ENCODE measurements at places on chromosomes 5 and 9. TPM values are rescaled to one million over a fixed set of nuclear protein-coding genes. Genes with fewer than 3 reads are reported as not detected.

Gene MAMDC4
- 2.9 TPM for total RNA-seq

DNA sequence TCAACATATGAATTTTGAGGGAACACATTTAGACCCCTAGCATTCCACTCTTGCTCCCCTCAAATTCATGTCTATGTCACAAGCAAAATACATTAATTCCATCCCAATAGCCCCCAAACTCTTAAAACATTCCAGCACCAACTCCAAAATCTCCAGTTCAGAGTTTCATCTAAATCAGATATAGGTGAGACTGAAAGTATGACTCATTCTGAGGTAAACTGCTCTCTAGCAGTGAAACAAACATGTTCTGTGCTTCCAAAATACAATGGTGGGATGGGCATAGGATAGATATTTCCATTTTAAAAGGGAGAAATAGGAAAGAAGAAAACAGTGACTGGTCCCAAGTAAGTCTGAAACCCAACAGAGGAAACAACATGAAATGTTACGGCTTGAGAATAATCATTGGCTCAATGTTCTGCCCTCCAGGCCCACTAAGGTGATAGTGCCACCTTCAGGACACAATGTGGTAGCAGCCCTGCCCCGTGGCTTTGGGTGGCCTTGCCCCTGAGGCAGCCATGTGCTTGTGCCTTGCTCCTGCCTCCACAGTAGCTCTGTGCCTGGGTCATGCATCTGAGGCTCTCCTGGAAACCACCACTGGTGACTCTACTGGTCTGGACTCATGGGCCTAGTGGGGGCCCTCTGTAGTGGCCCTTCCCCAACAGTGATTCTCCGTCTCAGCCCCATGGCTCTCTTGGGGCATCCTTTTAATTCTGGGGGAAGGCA, 36.4 kb upstream of the IPPK start:
- H3K36me3 ChIP-seq, result peaks cover 23% of the 10 kb centered on the region
- H3K4me3 ChIP-seq, result no peak overlapping the region
- H3K27me3 ChIP-seq, result no peaks in the 10 kb centered on the region
- H3K27ac ChIP-seq, result no peak overlapping the region

DNA sequence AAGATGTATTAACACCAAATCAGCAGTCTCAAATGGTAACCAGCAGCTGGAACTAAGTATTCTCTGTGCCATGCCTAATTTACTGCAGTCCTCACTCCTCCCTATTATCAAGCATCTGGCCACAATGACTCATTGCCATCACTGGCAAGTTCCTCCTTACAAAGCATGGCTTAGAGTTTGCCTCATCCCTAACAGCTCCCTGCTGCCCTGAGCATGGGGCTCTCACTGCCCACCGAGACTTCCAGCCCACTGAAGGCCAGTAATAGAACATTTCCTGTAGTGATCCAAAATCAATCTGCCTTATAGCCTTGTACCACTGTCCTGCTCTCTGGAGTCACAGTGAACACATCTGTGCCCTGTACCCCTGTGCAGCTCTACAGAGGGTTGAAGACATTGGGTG, 211.9 kb upstream of the TRIM32 start:
- H3K4me1 ChIP-seq, result no peaks in the 10 kb centered on the region
- no peak overlapping the region for H3K27ac ChIP-seq
- H3K27me3 ChIP-seq, result no peaks in the 10 kb centered on the region
- no peak overlapping the region for H3K4me3 ChIP-seq

GRCh38 chr9:79637177-79637925, 65.6 kb downstream of the TLE4 start:
- no peak for DNase-seq
- no peaks in the 10 kb centered on the region for H3K36me3 ChIP-seq
- H3K27me3 ChIP-seq, result no peaks in the 10 kb centered on the region
- no peak overlapping the region for H3K4me3 ChIP-seq
- H3K4me1 ChIP-seq, result no peaks in the 10 kb centered on the region
- H3K27ac ChIP-seq, result no peak overlapping the region

GRCh38 chr9:127347831-127348776, 48.9 kb upstream of the SLC2A8 start:
- no peak for DNase-seq
- H3K4me3 ChIP-seq, result no peak overlapping the region
- no peaks in the 10 kb centered on the region for H3K27me3 ChIP-seq
- H3K4me1 ChIP-seq, result peaks cover 10% of the 10 kb centered on the region
- no peaks in the 10 kb centered on the region for H3K36me3 ChIP-seq
- H3K27ac ChIP-seq, result peak overlapping the region; percentile 78

Gene RBM22
- total RNA-seq, result 23.5 TPM

Data from psoas muscle (tissue), 8 donors.